Tibial nerve (tissue), 4 donors: ENCODE measurements at places on chromosomes 16 and 17. TPM values are rescaled to one million over a fixed set of nuclear protein-coding genes. Genes with fewer than 3 reads are reported as not detected.

DNA sequence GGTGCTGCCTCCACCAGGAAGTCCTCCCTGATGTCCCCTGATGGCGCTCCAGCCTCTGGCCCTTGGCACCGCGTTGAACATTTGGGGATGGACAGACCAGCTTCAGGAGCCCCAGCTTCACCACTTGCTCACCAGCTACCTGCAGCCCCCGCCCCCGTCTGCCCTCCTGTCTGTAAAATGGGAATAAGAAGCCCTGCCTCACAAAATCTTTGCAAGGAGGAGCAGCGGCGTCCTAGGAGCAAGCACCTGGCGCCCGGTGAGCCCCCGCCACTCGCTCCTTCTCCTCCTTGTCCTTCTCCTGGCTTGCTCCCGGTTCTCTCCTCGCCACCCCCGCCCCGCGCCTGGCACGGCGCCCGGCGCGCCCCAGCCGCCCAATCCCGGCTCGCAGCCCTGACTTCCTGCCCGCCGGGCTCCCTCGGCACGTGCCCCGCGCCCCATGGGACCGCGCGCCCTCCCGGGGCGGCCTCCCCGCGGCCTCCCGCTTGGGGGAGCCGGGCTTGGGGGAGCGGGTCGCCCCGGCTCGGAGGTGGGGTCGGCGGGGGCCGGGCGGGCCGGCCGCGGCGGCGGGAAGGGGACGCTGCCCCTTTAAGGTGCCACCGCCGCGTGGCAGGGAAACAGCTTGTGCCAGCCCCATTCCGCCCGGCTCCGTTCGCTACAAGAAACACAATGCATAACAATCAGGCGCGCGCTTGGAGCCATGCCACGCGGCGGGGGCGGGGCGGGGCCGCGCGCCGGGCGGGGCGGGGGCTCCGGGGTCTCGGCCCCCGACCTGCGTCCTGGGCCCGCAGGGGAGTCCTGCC lies 9.1 kb upstream of the PPP1R1B start:
- peak; percentile 26 for DNase-seq

GRCh38 chr16:54942353-54942943 lies 11.8 kb downstream of the IRX5 start:
- DNase-seq = no peak

Gene CDT1
- 0.44 TPM for total RNA-seq

Gene KRTAP9-9
- not detected for total RNA-seq

- no peak for DNase-seq
Measured at GRCh38 chr16:88569614-88569984, 604 bp upstream of the ZC3H18 start.

- DNase-seq = no peak
Measured at GRCh38 chr16:65547772-65548446, 426.0 kb upstream of the CDH11 start.

Gene TNK1
- total RNA-seq = 8.4 TPM

GRCh38 chr17:60524463-60525327 lies 1.3 kb downstream of the APPBP2 start:
- DNase-seq = peak; percentile 5

GRCh38 chr16:19119564-19119963 lies 5.8 kb downstream of the ITPRIPL2 start:
- no peak for DNase-seq

Gene CPHXL
- total RNA-seq = not detected

- peak; percentile 83 for DNase-seq
Measured at GRCh38 chr17:59373882-59374495, 42.5 kb downstream of the YPEL2 start.

- no peak for DNase-seq
Measured at GRCh38 chr17:63984236-63984635, 11.5 kb upstream of the SCN4A start.
